ENCODE measurements at places on chromosomes 16 and 17.

GRCh38 chr16:57213462-57213861, 27.3 kb downstream of the RSPRY1 start:
- no peak for DNase-seq

DNA sequence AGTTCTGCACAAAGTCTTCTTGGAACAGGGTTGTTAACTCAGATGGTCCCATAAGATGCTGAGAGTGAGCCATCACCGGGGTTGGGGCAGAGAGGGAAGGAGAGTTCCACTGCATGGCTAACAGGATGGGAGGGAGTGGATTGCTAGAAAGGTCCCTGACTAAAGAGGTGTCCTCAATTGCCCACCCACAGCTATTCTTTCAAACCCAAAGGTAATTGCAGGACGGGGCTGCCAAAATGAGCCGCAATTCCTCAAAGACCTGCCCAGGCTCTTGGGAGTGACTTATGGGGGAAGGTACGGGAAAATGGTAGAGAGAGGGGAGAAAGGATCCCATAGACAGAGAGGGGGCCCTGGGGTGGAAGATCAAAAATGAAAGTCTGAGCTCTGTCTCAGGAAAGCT, 60.4 kb downstream of the DYNLRB2 start:
- no peak for DNase-seq

- no peak for DNase-seq
These were observed 183.1 kb downstream of the SNX29 start for GRCh38 chr16:12159672-12160071.

DNA sequence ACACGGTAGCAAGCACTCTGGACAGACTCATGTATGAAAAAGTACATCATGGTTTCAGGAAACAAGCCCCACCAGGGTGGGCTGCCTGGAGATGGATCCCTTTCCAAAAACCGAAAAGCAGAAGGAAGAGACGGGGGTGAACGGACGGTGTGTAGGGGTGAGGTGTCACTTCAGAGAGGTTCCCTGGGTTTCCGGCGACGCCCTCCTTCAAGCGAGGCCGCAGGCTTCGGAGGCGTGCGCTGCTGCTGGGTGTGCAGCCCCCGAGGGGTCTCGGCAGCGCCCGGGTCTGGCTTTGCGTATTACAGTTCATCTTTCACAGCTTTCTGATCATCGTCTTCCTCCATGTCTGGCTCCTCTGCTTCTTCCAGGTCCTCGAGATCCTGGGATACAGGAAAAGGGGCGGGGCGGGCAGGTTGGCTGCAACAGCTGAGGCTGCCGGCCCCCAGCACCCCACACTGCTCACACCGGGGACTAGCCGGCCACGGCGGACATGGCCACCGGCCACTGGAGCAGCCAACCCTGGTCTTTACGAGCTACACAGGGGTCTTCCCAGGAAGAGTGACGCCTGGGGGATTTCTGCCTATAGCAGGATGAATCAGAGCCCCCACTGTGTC, 9.0 kb upstream of the PPP1R27 start:
- DNase-seq = no peak

GRCh38 chr16:1890024-1890707, 18.2 kb upstream of the MEIOB start:
- no peak for DNase-seq

GRCh38 chr17:17723354-17724261, 42.4 kb downstream of the RAI1 start:
- DNase-seq = peak; percentile 53

DNA sequence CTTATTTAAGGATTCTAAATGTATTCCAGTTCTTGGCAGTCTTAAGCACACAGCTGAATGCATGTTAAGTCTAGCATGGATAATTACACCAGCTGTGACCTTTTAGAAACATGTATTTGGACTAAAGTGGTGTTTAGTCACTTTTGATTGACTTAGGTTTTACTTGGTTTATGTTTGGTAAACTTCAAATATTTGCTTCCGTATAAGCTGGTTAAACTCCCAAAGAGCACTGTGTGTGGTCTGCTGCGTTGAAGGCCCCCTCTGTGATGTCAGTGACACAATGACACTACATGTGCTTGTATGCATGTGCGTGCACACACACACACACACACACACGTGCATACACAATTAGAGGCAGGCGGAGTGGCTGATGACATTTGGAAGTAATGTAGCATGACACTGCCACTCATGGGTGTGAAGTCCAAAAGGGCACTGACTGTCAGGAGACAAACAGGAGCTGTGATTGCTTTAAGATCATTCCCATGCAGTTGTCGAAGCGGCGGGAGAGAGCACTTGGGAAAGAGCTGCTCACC, 156.1 kb upstream of the CDH13 start:
- no peak for DNase-seq

DNA sequence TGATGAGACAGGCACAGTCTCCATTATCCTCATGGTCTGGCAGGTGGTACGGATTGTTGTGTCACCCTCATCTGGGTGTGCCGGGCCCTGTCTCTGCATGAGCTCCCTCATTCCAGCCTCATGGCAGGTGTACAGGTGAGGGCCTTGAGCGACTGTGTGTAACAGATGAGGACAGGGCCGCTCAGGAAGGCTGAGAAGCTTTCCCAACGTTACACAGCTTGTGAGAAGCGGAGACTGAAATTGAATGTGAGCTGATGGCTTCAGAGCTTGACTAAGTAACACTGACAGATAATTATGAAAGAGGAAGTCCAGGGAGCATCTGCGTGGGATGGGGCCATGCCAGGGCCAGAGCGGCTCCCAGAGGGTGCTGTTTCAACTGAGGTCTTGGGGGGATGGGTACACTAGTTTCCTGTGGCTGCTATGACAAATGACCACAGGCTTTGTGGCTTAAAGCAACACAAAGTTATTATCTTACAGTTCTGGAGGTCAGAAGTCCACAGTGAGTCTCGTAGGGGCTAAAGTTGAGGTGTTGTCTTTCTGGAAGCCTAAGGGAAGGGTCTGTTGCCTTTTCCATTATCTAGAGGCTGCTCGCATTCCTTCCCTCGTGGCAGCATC, 36.7 kb downstream of the CMIP start:
- no peak for DNase-seq

DNA sequence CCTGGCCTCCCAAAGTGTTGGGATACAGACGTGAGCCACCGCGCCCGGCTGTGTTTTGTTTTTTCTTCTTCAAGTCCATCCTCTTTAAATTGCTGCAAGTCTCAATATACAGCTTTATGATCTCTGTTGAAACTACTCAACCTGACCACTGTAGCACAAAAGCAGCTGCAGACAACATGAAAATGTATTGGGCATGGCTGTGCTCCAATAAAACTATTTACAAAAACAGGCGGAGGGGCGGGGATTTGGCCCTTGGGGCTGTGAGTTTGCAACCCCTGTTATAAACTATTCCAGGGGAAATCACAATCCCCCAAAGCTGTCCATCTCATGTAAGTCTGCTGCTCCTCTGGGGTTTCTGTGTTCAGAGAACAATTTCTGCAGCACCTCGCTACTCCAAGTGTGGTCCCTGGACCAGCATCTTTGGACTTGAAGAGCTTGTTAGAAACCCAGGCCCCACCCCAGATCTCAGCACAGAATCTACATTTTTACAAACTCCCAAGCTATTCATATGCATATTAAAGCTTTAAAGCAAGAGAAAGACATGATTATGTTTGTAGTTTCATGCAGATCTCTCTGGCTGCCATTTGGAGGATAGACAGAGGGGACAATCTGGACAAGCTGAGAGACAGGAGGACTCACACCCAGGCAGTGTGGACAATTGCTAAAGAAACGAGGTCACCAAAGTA, 33.6 kb downstream of the TEKT5 start:
- no peak for DNase-seq

DNA sequence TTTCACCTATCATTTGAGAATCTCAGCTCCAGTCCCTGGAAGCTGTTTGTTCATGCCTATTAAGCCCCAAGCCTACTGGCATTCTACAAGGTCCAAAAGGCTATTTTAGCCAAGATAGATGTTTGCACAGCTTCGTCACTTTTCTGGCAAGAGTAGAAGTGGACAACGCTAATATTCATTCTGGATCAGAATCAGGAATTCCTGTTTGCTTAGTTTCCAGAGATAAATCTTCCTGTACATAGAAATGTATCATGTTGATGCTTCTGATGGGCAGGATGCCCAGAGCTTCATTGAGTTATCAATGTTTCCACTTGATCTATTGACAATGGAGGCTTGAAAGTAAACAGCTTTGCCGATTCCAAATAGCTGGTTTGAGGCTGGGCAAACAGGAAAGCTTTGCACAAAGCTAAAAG, 260.7 kb upstream of the CA10 start:
- DNase-seq = no peak

GRCh38 chr17:60585887-60586286, 14.1 kb upstream of the PPM1D start:
- no peak for DNase-seq

- no peak for DNase-seq
These were observed 19.7 kb upstream of the TEX2 start for GRCh38 chr17:64282753-64283080.

GRCh38 chr16:82650804-82651203, 24.0 kb downstream of the CDH13 start:
- no peak for DNase-seq

DNA sequence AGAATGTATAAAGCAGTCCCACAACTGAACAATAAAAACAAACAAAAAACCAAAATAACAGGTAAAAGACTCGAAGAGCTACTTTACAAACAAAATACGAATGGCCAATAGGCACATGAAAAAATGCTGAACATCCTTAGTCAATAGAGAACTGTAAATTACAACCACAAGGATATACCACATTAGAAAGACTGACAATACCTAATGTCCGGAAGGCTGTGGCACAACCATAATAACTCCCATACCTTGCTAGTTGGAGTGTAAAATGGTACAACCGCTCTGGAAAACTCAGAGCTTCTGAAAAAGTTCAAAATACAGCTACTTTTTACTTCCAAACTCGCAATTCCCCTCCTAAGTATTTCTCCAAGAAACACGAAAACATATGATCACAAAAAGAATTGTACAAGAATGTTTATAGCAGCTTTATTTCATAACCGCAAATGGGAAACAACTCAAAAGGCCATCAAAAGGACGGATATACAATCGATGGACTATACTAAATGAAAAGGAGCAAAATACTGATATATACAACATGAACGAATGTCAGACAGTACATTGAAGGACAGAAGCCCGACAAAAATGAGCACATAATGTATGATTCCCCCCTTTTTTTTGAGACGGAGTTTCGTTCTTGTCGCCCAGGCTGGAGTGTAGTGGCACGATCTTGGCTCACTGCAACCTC, 2.3 kb downstream of the TP53 start:
- no peak for DNase-seq

- DNase-seq = no peak
These were observed 6.8 kb upstream of the CYB5B start for GRCh38 chr16:69417520-69418199.

GRCh38 chr17:9928601-9929333, 23.7 kb upstream of the RCVRN start:
- DNase-seq = no peak

DNA sequence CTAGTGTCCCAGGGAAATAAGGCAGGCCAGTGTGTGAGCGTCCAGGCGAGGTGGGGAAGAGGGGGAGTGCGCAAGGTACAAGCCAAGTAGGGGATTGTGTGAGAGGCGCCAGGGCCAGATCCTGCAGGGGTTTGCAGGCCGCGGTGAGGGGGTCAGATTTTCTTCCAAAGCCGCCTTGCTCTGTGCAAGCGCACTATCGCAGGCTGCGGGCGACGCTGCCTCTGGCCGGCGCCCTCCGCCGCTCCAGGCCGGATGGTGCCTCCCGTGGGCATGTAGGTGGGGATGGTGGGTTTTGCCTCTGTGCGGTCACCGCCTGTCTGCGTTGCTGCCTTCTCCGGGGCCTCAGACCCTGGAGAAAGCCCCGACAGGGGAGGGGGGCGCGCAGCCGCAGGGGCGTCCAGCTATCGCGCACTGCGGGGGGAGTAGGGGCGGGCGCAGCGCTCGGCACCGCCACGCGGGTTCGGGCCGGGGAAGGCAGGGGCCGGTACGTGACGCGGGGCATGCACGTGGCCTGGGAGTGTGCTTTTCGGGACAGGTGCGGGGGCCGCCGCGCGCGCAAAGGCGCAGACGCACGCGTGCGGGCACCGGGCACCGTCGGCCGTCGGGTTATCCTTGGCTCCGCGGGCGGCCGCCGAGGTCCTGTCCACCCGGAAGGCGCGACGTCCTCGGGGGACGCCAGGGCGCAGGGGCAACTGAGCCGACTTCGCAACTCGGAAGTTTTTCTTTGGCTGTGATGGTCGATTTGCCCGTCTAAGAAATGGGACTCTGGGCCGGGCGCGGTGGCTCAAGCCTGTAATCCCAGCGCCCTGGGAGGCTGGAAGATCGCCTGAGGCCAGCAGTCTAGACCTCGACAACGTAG, 1.1 kb upstream of the HAPSTR1 start:
- DNase-seq = peak; percentile 77

GRCh38 chr16:5058476-5058875, 7.3 kb downstream of the C16orf89 start:
- no peak for DNase-seq

DNA sequence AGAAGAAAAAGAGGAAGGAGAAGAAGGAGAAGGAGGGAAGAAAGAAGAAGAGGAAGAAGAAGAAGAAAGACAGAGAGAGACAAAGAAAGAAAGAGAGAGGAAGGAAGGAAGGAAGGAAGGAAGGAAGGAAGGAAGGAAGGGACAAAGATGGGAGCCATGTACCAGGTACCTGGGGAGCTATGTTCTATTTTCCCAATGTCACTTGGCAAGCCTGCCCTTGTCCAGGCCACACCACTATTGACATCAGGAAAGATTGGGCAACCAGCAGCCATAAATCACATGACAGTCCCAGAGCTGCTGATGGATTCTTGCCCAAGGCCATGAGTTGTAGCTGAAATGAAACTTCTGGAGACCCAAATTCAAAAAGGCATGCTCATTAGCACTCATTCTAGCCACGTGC, 2.7 kb upstream of the CES1 start:
- no peak for DNase-seq

DNA sequence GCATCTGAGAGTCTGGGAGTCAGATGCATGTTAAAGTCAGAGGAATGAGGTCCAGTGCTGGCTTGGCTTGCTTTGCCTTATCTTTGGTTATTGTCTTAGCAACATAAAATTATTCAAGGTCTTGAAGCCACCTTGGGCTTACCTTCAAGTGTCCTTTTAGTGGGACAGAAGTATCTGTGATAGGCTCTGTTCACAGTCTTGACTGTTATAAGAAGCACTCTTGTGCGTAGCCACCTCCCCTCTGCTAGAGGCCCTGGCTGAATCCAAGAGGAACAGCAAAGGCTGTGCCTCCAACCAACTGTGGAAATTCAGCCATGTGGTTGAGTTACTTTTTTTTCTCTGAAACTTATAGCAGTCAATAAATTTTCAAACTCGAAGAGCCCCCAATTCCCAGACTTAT, 8.6 kb upstream of the MAP3K3 start:
- DNase-seq = no peak

- no peak for DNase-seq
These were observed 24.2 kb downstream of the GPRC5B start for GRCh38 chr16:19860166-19861041.

DNA sequence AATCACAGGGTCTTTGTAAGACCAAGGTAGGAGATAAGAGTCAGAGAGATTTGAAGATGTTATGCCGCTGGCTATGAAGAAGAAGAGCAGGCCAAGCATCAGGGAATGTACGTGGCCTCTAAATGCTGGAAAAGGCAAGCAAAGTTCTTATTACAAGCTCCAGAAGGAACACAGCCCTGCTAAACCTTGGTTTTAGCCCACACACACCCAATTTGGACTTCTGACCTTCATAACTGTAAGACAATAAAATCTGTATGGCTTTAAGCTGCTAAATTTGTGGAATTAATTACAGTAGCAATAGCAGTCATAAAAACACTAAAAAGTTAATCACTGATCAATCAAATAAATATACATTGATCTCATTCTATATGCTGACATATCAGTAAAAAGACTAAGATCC, 6.0 kb downstream of the TMEM170A start:
- DNase-seq = no peak

- DNase-seq = no peak
These were observed 25.2 kb downstream of the GRB2 start for GRCh38 chr17:75380315-75380714.

Measured in activated T-cell treated with anti-CD3 and anti-CD28 coated beads, Interleukin-2, amount 50 U/mL, for 24 hours (primary cell).